Activated CD8-positive, alpha-beta memory T cell treated with anti-CD3 and anti-CD28 coated beads for 1 hour (primary cell): ENCODE measurements at places on chromosomes 16 and 17.

GRCh38 chr17:18963126-18964017 is 11.4 kb downstream of the SLC5A10 start:
- no peak for DNase-seq

GRCh38 chr17:81706232-81706611 is 3.1 kb downstream of the MRPL12 start:
- DNase-seq: no peak

- no peak for DNase-seq
Measured at GRCh38 chr17:66625311-66625767, 209.6 kb upstream of the CACNG5 start.

DNA sequence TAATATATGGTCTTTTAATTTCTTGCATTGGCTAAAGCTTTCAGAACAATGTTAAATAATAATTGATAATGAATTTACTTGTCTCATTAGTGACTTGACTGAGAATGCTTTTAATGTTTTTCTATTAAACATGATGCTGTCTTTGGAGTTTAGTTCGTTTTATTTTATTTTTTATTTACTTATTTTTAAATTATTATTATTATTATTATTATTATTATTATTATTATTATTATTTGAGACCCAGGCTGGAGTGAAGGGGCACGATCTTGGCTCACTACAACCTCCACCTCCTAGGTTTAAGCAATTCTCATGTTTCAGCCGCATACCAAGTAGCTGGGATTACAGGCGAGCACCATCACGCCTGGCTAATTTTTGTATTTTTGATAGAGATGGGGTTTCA is 4.4 kb downstream of the OR3A3 start:
- no peak for DNase-seq

GRCh38 chr16:2471016-2471652 is at the start of gene NTN3:
TSS of gene NTN3 (plus strand) at chr16:2471297. CDS start at chr16:2471702, 405 bp downstream.
- no peak for DNase-seq

GRCh38 chr16:85550953-85551924 is 61.9 kb upstream of the GSE1 start:
- DNase-seq: no peak

- DNase-seq: no peak
Measured at GRCh38 chr17:81128774-81129173, 36.5 kb upstream of the PVALEF start.

DNA sequence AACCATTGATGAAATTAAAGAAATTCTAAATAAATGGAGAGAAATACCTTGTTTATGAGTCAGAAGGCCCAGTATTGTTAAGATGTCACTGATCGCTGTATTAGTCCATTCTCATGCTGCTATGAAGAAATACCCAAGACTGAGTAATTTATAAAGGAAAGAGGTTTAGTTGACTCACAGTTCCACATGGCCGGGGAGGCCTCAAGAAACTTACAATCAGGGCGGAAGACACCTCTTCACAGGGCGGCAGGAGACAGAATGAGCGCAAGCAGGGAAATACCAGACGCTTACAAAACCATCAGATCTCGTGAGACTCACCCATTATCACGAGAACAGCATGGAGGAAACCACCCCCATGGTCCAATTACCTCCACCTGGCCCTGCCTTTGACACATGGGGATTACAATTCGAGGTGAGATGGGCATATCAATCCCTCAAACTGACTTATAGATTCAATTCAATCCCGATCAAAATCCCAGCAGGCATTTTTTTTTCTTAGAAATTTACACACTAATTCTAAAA is 157.2 kb downstream of the ENGASE start:
- no peak for DNase-seq

DNA sequence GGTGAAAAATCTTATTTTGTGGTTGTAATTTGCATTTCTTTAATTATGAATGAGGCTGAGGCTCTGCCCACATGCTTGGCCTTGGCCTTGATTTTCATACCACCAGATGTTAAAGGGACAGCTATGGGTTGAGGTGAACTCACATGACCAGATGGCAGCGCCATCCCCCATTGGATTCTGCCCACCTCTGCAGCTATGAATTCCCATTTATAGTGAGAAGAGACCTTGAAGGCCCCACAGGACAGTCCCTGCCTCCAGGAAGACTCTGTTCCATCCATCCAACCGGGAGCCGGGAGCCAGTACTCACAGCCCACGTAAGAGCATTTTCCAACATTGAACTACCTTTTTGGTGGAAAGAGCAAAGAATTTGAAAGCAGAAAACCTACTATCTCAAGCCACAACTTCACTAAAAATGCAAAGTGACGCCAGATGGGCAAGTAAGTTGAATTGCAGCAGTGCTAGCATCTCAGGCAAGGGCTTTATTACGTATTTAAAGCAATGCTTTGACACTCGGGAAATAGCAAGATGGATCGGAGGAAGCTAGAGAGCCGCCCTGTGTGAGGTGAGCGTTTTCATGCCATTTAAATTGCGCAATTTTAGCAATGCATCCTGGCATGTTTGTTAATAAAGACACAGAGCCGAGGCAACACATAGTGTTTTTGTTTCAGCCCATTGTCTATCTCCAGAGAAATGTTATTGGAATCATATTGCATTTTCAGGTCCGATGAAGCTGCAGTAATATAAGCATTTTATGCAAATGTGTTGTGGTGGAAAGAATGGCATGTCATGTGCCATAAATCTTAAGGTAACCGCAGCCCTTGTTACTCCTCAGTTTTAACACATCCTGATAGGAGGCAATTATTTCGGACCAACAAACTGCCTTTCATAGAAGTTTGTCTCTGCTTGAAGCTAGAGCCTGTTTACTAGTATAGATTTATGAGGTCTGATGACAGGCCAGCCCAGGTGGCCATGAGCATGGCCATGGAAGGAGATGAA is 273.4 kb upstream of the TNRC6C start:
- no peak for DNase-seq

- DNase-seq: no peak
Measured at GRCh38 chr16:86883583-86884389, 305.4 kb downstream of the FOXL1 start.

GRCh38 chr16:89216315-89217137 is 977 bp upstream of the ZNF778 start:
- DNase-seq: peak; percentile 73

- no peak for DNase-seq
Measured at GRCh38 chr16:2465653-2466415, 5.3 kb upstream of the NTN3 start.

- DNase-seq: no peak
Measured at GRCh38 chr16:11412175-11412904, 67.1 kb downstream of the RMI2 start.

- peak; percentile 39 for DNase-seq
Measured at GRCh38 chr17:31508288-31509094, 117.0 kb downstream of the RAB11FIP4 start.

GRCh38 chr17:19012171-19013080 is 7.9 kb upstream of the FAM83G start:
- no peak for DNase-seq

GRCh38 chr16:85503679-85504231 is 109.4 kb upstream of the GSE1 start:
- no peak for DNase-seq

DNA sequence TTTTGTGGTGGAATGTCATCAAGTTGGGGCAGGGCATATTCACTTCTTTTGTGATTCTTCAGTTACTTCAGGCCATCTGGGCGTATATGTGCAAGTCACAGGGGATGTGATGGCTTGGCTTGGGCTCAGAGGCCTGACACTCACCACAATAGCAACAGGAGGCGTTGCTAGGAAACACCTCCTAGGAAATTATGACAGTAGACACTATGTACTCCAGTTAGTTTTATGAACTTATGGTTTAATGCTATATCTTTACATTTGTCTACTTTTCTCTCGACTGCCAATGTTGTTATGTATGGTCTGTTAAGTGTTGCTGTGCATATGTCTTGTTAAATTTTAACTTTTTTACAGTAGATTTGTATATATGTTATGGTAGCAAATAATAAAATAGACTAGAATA is 788.7 kb upstream of the GOT2 start:
- no peak for DNase-seq

DNA sequence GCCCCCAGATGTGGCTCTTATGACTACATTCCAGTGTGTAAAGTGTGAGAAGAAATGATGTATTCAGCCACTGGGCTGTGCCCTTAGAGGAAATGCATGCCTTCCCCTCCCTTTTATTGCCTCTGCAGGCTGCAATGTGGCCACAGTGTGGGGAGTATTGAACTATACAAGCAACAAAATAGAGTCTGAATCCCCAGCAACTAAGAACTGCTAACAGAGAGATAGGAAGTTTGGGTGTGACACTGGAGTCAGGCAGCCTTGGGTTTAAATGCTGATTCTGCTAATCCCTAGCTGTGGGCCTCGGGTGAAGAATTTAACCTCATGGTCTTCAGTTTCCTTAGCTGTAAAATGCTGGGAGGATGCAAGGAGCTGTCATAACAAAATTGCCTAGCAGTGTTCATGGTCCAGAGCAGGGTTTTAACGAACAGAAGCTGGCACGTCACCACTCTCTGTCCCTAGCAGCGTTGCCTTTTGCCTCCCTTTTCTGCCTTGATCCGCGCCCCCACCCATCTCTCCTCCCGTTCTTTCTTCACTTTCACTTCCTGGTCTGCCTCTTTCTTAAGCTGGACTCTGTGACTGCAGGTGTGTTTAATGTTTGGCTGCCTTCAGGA is 50.3 kb downstream of the KPNA2 start:
- DNase-seq: no peak

- no peak for DNase-seq
Measured at GRCh38 chr16:17433577-17434451, 36.9 kb downstream of the XYLT1 start.

DNA sequence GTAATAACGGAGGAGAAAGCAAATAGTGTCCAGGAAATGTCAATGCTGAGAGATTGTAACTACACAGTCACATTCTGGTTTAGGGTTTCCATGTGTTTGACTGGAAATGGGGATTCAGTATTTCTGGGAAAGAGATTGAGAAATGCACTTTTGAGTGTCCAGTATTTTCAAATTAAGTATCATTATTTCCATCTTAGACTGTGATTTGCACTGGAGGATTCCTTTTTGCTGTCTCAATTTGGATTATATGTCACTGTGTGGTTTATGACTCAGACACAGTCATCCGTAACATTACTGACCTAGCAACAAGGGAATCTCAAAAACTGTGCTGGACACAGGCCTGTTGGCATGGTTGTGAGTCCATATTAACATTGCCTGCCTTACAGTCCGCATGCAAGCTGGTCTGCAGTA is 681.4 kb downstream of the CDH11 start:
- DNase-seq: no peak

- no peak for DNase-seq
Measured at GRCh38 chr16:89024546-89025060, 47.6 kb upstream of the CBFA2T3 start.

GRCh38 chr16:1078579-1079021 is 6.1 kb downstream of the SSTR5 start:
- DNase-seq: no peak

GRCh38 chr16:17166095-17166494 is 304.7 kb downstream of the XYLT1 start:
- no peak for DNase-seq

DNA sequence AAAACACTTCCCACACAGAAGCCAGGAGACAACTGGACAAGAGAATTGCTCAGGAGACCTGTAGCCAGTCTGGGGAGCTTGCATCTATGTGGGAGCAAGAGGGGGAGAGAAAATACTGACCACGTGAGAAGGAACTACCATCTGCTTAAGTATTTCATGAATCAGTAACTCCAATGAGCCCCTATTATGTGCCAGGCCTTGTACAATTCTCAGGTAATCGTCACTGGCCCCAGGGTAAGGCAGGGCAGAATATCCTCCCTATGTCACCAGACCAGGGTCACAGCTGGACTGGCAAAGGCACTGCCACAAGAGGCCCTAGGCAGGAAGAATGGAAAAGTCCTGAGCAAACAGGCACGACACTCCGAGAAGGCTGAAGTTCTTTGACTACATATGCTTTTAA is 25.9 kb downstream of the USP7 start:
- no peak for DNase-seq

DNA sequence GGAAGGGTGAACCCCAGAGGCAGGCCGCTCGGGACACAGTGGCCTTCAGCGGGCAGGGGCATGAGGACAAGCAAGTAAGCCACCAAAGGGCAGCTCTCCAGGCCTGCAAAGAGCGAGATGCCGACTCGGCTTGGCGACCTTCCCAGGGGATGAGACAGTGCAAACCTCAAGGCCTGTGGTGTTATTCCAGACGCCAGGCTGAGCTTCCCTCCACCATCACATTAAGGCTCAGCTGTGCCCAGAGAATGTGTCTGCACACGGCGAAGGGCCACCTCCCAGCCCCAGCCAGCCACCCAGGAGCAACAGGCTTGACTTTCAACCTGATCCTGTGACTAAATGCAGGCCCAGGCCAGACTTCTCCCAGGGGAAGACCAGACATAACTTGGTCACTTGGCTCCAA is 251.4 kb downstream of the SOX9 start:
- DNase-seq: no peak
